Motor neuron (in vitro differentiated cells): ENCODE measurements at places on chromosomes 11 and 22. TPM values are rescaled to one million over a fixed set of nuclear protein-coding genes. Genes with fewer than 3 reads are reported as not detected.

GRCh38 chr22:29782061-29782845 lies 15.1 kb downstream of the UQCR10 start:
- ATAC-seq = no peak

GRCh38 chr11:130042093-130042591 lies 27.6 kb upstream of the APLP2 start:
- ATAC-seq = peak; percentile 39

- ATAC-seq = no peak
These were observed 42.5 kb downstream of the MCM5 start for GRCh38 chr22:35442471-35442870.

DNA sequence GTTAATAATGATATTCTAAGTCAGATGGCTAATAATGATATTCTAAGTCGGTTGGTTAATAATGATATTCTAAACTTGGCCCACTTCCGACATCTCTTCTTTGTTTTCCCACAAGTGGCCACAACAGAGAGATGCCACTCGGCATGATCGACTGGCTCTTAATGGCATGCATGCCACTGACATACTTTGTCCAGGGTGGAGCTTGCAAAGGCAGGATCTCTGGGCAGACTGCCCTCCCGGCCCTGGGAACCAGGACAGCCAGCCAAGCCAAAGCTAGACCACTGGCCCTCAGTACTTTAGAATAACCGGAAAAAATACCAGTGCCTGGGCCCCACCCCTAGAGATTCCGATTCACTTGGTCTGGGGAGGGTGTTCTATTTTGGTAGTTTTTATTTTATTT lies 78.1 kb downstream of the KIAA1671 start:
- ATAC-seq = peak; percentile 69

GRCh38 chr11:1650034-1650917 lies 20.7 kb downstream of the KRTAP5-5 start:
- peak; percentile 18 for ATAC-seq

DNA sequence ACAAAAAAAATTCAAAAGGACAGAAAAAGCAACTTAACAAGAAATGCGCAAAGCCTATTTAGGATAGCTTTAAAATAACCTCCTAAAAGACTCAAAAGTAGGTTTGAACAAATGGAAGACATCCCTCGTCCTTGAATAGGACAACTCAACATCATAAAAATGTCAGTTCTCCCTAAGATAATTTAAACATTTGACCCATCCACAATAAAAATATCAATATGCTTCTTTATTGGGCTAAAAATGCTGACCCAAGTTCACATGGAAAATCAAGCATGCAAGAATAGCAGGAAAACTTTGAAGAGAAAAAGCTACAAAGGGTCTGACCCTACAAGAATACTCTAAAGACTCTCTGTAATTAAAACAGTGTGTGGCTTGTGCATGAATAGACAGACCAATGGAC lies 12.1 kb upstream of the KCTD17 start:
- ATAC-seq = no peak

GRCh38 chr11:110454609-110455008 lies 24.9 kb downstream of the FDX1 start:
- ATAC-seq = no peak

DNA sequence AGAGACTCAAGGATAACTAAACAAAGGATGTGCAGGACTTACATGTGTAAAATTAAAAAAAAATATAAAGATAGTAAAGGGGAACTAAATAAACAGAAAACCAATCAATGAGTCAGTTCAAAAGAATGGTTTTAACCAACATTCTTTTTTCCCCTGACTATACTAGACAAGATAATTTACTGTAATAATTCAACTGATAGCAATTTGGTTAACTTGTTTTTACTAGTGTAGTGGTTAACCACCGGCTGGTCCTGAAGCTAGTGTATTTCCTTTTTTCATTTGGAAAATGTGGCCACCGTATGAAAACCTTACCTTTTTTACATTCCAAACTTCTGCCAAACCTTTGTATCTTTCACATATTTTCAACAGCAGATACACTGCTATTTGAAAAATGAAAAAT lies 123.1 kb downstream of the ARHGAP42 start:
- no peak for ATAC-seq

DNA sequence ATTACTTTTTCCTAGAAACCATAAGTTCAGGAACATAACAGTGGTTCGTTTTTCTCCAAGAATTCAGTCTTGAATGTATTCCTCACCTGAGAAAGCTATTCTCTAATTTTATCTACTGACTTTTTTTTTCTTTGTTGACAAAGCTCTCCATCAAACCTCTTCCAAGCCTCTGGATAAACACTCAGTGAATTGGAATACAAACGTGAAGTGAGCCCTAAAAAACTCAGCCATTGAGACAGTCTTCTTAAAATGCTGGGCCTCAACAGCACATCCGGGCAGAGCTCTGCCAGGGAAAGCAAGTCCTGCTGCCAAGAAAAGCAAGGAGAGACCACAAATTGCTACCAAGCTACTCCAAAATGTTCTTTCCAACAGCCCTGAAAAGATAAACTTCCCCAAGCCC lies 7.7 kb upstream of the SLC1A2 start:
- no peak for ATAC-seq

GRCh38 chr11:13446444-13446843 lies 16.6 kb downstream of the BTBD10 start:
- no peak for ATAC-seq

DNA sequence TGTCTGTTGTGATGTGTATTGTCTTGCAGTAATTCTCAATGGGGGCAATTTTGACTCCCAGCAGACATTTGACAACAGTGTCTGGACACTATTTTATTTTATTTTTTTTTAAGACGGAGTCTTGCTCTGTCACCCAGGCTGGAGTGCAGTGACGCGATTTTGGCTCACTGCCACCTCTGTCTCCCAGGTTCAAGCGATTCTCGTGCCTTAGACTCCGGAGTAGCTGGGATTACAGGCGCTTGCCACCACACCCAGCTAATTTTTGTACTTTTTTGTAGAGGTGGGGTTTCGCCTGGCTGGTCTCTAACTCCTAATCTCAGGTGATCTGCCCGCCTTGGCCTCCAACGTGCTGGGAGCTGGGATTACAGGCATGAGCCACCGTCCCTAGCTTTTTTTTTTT lies 1.4 kb downstream of the RPS6KB2 start:
- ATAC-seq = no peak

Gene ABCC8
- 3.9 and 4.8 TPM in 2 replicates for total RNA-seq

GRCh38 chr11:58193391-58193790 lies 4.5 kb downstream of the OR9Q2 start:
- no peak for ATAC-seq

Gene VPREB1
- total RNA-seq = not detected in 2 replicates

Gene NAV2
- 17.9 and 19.1 TPM in 2 replicates for total RNA-seq

DNA sequence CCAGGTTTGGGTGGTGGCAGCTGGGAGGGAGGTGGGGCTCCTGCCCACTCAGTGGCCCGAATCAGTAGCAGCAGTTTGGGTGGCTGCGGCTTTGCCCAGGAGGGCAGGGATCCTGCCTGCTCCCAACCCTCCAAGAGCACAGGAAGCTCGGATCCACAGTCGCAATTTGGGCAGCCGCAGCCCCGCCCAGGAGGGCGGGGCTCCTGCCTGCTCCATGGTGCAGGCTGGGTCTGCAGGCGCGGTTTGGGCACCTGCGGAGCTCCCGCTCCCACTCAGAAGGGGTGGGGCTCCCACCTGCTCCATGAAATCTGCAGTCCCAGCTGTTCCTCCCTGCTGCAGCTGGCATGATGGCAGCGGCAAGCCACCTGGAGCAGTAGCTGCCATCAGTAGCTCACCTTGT lies 38.1 kb upstream of the CALCB start:
- no peak for ATAC-seq

GRCh38 chr11:68276861-68277260 lies 5.1 kb upstream of the C11orf24 start:
- no peak for ATAC-seq

DNA sequence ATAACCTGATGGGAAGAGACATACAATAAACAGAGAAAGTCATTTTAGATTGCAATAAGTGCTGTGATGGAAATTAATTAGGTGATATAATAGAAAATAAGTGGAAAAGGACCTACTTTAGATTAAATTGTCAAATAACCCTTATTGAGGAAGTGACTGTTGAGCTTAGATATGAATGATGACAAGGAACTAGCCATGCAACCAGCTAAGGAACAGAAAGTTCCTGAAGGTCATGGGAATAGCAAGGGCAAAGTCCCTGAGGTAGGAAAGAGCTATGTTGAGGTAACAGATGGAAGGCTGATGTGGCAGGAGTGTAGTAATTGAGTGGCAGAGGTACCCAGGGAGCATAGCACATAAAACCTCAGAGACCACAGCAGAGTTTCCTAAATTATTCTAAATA lies 135.2 kb downstream of the WNT11 start:
- ATAC-seq = no peak

GRCh38 chr11:86464509-86465221 lies 90.0 kb downstream of the CCDC81 start:
- ATAC-seq = peak; percentile 70

Gene MS4A6E
- not detected in 2 replicates for total RNA-seq

Gene ISX
- total RNA-seq = not detected in 2 replicates

GRCh38 chr11:117217141-117218084 lies 14.5 kb downstream of the PCSK7 start:
- no peak for ATAC-seq
